ENCODE measurements at places on chromosomes 6 and 20. TPM values are rescaled to one million over a fixed set of nuclear protein-coding genes. Genes with fewer than 3 reads are reported as not detected.

RIPOR2 gene
- 1.7 TPM for total RNA-seq

GABBR1 gene
- 130 TPM for total RNA-seq

CFAP61 gene
- total RNA-seq = not detected

SULF2 gene
- 65.2 TPM for total RNA-seq

RBPJL gene
- not detected for total RNA-seq

PTPRK gene
- total RNA-seq = 93.7 TPM

TREML2 gene
- total RNA-seq = not detected

CALHM5 gene
- total RNA-seq = 1.4 TPM

TTLL9 gene
- total RNA-seq = 0.67 TPM

DNA sequence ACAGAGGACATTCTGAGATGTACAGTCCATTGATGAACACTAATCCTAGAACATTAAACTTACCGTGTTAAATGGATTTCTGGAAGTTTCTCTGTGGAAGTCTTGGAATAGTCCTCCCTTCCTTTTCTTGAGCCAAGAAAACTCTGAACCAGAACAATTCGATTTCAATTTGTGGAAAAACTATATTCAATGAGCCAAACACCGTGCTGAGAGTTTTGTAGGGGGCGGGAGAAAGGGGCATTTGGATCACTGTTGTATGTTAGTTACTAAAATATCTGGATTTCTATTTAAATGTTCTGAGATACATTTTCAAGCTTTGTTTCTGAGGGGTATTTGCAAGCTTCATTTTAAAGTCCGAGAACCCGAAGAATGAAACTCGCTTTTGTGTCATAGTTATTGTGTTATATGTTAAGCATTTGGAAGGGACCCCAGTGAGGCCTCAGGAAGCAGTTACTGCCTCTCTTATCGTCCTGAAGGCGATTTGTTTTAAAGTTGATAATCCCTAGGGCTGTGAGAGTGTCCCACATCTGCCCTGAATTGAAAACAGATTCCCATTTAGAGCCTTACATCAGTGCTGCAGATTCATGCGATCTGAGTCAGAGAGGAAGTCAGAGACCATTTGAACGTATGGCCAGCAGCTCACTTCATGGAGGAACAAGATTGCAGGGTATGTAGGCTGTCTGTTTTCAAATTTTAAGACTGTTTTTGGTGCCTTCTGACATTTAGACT is 70.8 kb upstream of the SASH1 start:
- H3K36me3 ChIP-seq = no peaks in the 10 kb centered on the region
- peak overlapping the region; percentile 37 for H3K4me3 ChIP-seq
- peaks cover 7% of the 10 kb centered on the region for H3K27me3 ChIP-seq
- H3K4me1 ChIP-seq = peaks cover 12% of the 10 kb centered on the region

DNA sequence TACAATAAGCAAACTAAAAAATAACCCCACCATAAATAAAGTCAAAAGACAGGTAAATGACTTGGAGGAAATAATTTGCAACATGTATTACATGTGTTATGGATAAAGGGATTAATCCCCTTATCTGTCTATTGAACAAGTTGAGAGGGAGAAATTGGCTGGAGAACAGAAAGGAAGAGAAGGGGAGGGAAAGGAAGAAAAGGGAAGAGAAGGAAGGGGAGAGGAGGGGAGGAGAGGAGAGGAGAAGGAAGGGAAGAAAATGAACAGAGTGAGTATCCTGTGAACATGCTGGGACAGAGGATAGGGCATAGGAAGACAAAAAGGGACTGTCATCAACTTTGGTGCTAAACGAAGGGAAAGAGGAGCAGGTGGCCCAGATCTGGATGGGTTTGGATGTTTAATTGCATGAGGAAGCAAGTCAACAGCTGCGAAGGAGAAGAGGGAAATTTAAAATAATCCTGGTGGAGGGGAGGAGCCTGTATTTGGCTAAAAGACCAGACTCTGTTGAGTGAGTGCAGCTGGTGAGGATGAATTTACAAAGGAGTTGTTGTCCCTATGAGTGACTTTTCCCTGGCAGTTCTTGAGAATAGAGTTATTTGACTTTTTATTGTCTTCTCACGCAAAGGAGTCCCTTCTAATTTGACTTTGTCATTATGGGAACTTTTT is 14.2 kb upstream of the SHLD1 start:
- H3K36me3 ChIP-seq = no peaks in the 10 kb centered on the region
- DNase-seq = no peak
- peak overlapping the region; percentile 27 for H3K27ac ChIP-seq
- peaks cover 16% of the 10 kb centered on the region for H3K27me3 ChIP-seq

- no peaks in the 10 kb centered on the region for H3K4me1 ChIP-seq
- no peaks in the 10 kb centered on the region for H3K36me3 ChIP-seq
- no peak for DNase-seq
- no peak overlapping the region for H3K4me3 ChIP-seq
- H3K27ac ChIP-seq = no peak overlapping the region
Observed at GRCh38 chr20:63156221-63156671, 59.7 kb downstream of the YTHDF1 start.

GRCh38 chr20:6029538-6029937 is 24.3 kb downstream of the LRRN4 start:
- DNase-seq = no peak
- H3K27me3 ChIP-seq = no peaks in the 10 kb centered on the region
- peaks cover 49% of the 10 kb centered on the region for H3K4me1 ChIP-seq
- H3K4me3 ChIP-seq = no peak overlapping the region
- no peak overlapping the region for H3K27ac ChIP-seq
- peaks cover 39% of the 10 kb centered on the region for H3K36me3 ChIP-seq

GRCh38 chr6:142914937-142915697 is 29.9 kb downstream of the HIVEP2 start:
- H3K36me3 ChIP-seq = peaks cover 12% of the 10 kb centered on the region
- H3K27ac ChIP-seq = no peak overlapping the region
- no peaks in the 10 kb centered on the region for H3K27me3 ChIP-seq
- no peaks in the 10 kb centered on the region for H3K4me1 ChIP-seq

DNA sequence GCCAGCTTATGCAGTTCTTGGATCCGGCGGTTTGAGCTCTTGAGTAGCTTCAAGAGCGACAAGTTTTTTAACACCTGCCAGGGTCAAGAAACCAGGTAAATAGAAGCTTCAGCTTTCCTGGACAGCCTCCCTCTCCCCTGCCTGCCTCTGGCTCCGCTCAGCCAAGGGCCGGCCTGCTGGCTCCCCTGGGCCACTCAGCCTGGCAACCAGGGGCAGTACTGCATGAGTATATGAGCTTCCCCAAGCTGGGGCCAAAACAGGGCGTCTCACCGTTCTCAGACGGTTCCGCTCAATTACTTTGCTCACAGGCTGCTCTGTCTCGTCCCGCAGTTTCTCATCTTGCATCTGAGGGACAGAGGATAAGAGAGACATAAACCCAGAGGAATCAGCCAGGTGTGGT is 856 bp downstream of the TP53TG5 start:
- no peaks in the 10 kb centered on the region for H3K36me3 ChIP-seq
- no peak for DNase-seq
- peaks cover 2% of the 10 kb centered on the region for H3K4me1 ChIP-seq
- no peak overlapping the region for H3K4me3 ChIP-seq

- no peak overlapping the region for H3K4me3 ChIP-seq
- no peak for DNase-seq
- H3K4me1 ChIP-seq = peaks cover 4% of the 10 kb centered on the region
Observed at GRCh38 chr6:17910189-17910588, 77.2 kb downstream of the KIF13A start.

GRCh38 chr6:136728033-136728939 is 64.0 kb downstream of the MAP3K5 start:
- H3K4me3 ChIP-seq = no peak overlapping the region
- no peak overlapping the region for H3K27ac ChIP-seq
- no peaks in the 10 kb centered on the region for H3K27me3 ChIP-seq
- no peak for DNase-seq
- H3K4me1 ChIP-seq = peaks cover 8% of the 10 kb centered on the region

DNA sequence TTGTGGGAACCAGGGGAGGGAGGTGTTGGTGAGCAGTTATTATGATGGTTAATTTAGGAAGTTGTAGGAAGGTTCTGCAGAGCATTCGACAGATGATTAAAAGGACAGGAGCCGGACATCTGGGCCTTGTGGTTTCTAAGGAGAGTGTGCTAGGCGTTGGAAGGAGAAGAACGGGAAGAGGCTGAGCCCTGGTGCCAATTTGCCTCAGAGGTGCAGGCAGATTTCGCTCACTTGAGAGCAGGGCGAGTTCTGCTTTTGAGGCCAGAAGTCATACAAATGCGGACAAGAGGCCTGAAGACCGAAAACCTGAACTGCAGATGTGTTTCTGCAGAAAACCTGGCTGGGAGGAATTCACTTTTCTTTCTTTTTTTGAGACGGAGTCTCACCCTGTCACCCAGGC is 30.5 kb upstream of the RPS6KA2 start:
- H3K4me3 ChIP-seq = no peak overlapping the region
- peaks cover 12% of the 10 kb centered on the region for H3K27me3 ChIP-seq
- peaks cover 6% of the 10 kb centered on the region for H3K4me1 ChIP-seq
- no peak for DNase-seq

- no peak overlapping the region for H3K27ac ChIP-seq
- peaks cover 34% of the 10 kb centered on the region for H3K4me1 ChIP-seq
- peaks cover 8% of the 10 kb centered on the region for H3K27me3 ChIP-seq
Observed at GRCh38 chr6:133190912-133191311, 50.2 kb upstream of the EYA4 start.

DNA sequence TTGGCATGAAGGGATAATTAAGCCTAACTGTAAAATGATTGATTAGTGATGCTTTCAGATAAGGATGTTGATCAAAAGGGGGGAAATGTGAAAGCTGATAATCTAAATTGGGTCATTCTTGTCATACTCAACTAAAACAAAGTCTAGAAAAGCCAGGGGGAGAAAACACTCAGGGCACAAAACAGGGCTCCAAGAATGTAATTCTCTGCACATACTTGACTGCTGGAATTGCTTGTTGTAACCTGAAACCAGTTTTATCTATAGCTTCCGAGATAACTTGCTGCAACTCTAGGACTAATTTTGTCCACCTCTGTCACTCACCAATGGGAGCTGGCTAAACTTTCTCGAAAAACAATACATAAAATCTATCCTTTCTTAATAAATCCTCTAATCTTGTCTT is 310.3 kb downstream of the CLVS2 start:
- H3K36me3 ChIP-seq = no peaks in the 10 kb centered on the region
- H3K4me1 ChIP-seq = peaks cover 33% of the 10 kb centered on the region
- no peaks in the 10 kb centered on the region for H3K27me3 ChIP-seq

GRCh38 chr20:23350904-23351838 is 580 bp downstream of the NXT1 start:
- peak overlapping the region; percentile 86 for H3K27ac ChIP-seq
- no peaks in the 10 kb centered on the region for H3K36me3 ChIP-seq
- no peaks in the 10 kb centered on the region for H3K27me3 ChIP-seq
- peak; percentile 60 for DNase-seq
- H3K4me3 ChIP-seq = peak overlapping the region; percentile 96

GRCh38 chr6:17721671-17722070 is 14.9 kb upstream of the NUP153 start:
- H3K4me3 ChIP-seq = no peak overlapping the region
- peaks cover 16% of the 10 kb centered on the region for H3K4me1 ChIP-seq
- H3K27ac ChIP-seq = peak overlapping the region; percentile 94
- H3K36me3 ChIP-seq = no peaks in the 10 kb centered on the region
- DNase-seq = no peak

DNA sequence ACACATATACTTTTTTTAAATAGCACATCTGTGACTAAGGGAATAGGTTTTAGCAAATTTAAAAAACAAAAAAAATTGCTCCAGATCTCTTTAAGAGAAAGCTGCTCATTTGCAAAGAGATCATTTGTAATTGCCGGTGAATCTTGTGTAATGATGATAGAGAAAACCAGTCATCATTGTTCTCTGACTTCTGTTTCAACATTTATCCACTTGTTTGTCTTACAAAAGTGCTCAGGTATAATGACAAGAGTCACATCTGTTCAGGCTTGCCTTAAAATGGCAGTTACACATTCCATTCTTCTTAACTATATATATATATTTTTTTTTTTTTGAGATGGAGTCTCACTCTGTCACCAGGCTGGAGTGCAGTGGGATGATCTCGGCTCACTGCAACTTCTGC is 165.2 kb downstream of the AIG1 start:
- no peak overlapping the region for H3K4me3 ChIP-seq
- peaks cover 1% of the 10 kb centered on the region for H3K4me1 ChIP-seq
- H3K27me3 ChIP-seq = no peaks in the 10 kb centered on the region

GRCh38 chr6:87784690-87785089 is 82.7 kb upstream of the AKIRIN2 start:
- H3K4me1 ChIP-seq = peaks cover 15% of the 10 kb centered on the region

- peaks cover 38% of the 10 kb centered on the region for H3K4me1 ChIP-seq
- H3K4me3 ChIP-seq = no peak overlapping the region
- no peak overlapping the region for H3K27ac ChIP-seq
- H3K27me3 ChIP-seq = no peaks in the 10 kb centered on the region
- no peaks in the 10 kb centered on the region for H3K36me3 ChIP-seq
Observed at GRCh38 chr6:11236076-11236750, 3.7 kb upstream of the NEDD9 start.

DNA sequence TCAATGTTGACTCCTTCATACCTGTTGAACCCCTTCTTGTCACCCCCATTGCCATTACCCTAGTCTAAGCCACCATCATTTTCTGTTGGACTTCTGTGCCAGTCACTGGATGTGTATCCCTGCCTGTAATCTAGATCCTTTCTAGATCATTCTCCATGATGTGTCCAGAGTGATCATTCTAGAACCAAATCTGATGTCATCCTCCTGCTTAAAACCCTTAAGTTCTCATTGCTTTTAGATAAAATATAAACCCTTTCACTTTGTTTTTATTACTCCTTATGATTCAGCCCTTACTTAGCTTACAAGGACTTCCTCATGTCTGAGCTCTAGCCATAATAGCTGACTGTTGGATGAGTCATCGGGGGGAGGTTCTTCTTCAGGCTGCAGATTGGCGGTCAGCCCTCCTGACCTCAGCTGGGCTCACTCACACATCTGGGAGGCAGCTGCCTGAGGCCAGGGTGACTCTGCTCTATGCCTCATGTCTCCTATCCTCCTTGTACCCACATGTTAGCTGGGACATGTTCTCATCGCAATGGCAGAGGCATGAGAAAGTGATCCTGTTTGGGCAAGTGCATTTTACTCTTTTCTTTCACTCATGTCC is 287.6 kb downstream of the ESR1 start:
- H3K4me1 ChIP-seq = no peaks in the 10 kb centered on the region
- H3K36me3 ChIP-seq = no peaks in the 10 kb centered on the region
- peaks cover 2% of the 10 kb centered on the region for H3K27me3 ChIP-seq
- H3K4me3 ChIP-seq = no peak overlapping the region
- no peak for DNase-seq

- no peak for DNase-seq
- H3K27me3 ChIP-seq = no peaks in the 10 kb centered on the region
- no peak overlapping the region for H3K4me3 ChIP-seq
- H3K36me3 ChIP-seq = peaks cover 20% of the 10 kb centered on the region
- H3K4me1 ChIP-seq = no peaks in the 10 kb centered on the region
Observed at GRCh38 chr20:63885264-63886053, 9.5 kb upstream of the DNAJC5 start.

- no peak overlapping the region for H3K4me3 ChIP-seq
- DNase-seq = no peak
- H3K27me3 ChIP-seq = no peaks in the 10 kb centered on the region
- H3K4me1 ChIP-seq = peaks cover 9% of the 10 kb centered on the region
- H3K27ac ChIP-seq = no peak overlapping the region
- H3K36me3 ChIP-seq = no peaks in the 10 kb centered on the region
Observed at GRCh38 chr6:83885984-83886383, 26.5 kb downstream of the CYB5R4 start.

Measured in mesothelial cell of epicardium (in vitro differentiated cells).